ENCODE measurements at places on chromosomes 7 and 10. TPM values are rescaled to one million over a fixed set of nuclear protein-coding genes. Genes with fewer than 3 reads are reported as not detected.

DNA sequence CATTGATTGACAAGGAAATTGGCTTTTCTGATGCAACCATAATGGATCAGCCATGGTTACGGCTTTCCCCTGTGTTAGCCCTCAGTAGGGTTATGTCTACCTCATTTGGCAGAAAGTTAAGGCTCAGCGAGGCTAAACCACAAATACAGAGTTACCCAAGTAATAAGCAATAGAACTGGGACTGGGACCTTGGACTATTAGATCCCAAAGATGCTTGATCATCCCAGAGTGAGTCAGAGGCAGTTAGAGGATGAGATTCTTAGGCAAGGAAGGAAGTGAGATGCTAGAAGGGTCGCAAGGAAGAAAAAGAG lies 401.4 kb downstream of the TNS3 start:
- DNase-seq, result no peak

DNA sequence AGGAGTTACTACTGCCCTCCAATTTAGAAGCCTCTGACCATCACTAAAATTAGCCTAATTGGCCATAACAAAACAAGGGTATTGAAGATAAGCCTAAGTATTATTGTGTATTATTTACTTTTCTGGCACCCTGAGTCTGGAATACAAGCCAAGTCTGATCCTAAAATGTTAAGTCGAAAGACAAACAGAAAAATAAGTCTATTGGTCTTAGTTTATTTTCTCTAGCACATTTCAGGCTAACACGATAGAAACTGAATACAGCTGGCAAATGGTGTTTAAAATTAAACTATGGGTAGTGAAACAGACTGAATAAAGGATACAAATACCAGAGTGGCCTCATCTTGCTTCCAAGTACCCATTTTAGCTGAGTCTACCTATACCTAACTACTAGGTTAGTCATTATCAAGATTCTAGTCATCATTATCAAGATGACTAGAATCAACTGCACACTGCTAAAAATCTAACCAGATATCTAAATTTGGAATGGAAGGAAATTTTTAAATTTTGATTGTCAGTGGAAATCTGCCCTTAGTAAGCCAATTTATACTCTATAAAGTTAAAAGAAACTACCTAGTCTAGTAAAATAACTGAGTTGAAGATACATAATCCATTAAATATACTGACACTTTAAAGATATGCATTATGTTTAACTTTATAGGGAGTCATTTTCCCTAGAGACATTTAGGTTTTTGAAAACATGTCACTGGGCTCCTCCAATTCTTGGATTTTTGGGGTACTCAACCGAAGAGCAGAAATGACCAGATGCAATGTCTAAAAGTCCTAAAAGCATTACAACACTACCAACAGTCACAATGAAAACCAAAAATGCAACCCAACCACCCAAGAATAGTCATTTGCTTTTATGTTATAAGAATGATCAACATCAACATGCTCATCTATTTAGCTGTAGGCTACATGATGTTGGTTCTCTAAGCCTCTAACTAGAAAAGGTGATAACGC lies 80.9 kb downstream of the NT5C2 start:
- no peak for DNase-seq

GRCh38 chr10:90846746-90847145 lies 11.1 kb downstream of the HTR7 start:
- DNase-seq, result no peak

- DNase-seq, result peak; percentile 63
Measured at GRCh38 chr10:86366033-86366901, at the start of gene GRID1. Gene GRID1 (minus strand): TSS chr10:86366795.

The FGL2 gene
- 11.9 TPM for total RNA-seq

- no peak for DNase-seq
Measured at GRCh38 chr10:43121444-43121843, 16.8 kb upstream of the CSGALNACT2 start.

DNA sequence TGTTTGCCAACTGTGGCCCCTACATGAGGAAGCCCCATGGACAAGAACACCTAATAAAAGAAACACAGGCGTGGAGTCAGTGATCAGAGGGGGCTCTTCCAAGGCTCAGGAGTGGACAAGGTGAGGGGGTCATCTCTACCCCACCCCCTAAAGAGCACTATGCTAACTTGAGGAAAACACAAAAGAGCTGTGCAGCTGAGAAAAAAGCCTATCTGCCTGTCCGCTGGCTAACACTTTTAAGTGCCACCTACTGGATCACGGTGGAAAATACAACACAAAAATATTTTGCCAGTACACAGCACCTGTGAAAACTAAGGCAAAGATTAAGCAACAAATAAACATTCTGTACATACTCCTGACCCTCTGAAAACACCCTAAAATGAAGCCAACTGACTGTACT lies 53.1 kb upstream of the COBL start:
- DNase-seq, result no peak

DNA sequence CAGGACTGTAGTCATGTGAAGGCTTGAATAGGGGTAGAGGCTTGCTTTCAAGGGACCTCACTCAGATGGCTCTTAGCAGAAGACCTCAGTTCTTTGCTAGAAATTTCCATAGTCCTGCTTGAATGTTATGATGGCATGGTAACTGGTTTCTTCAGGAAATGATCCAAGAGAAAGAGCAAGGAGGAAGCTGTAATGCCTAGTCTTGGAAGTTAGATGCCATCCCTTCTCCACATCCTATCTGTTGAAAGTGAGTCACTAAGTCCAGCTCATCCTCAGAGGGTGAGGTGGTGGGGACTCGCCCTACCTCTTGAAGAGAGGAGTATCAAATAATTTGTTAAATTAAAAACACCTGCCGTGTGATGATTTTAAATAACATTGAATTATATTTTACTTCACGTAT lies 4.6 kb downstream of the MGAM start:
- DNase-seq, result no peak

DNA sequence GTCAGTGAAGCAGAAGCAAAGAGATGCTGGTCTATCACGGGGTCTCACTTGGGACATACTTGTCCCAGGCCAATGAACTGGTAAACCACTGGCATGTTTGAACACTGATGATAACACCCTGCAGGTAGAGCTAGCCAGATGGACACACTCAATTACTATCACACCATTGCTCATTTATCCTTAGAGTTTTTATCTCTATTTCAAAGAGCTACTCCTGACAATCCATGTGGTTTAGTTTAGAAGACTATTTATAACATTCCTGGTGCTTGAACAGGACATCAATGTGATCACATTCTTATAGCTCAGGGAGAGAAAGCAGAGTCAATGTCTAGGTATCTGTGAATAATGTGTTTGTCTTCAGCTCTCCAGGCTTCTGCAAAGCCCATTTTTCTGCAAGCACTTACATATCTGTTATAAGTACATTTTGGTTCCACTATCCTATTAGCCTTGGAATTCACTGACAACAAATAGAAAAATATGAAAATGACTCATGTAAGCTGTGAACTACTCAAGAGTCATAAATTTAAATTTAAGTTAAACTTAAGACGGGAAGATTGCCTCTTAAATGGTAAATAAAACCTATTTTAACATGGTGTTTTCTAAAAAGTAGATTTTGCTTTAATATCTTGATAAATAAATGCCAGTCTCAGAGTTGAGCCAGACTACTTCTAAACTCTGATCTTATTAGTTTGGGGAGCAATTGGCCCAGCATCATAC lies 106.7 kb upstream of the MBL2 start:
- no peak for DNase-seq

- no peak for DNase-seq
Measured at GRCh38 chr10:34745244-34745643, 69.9 kb downstream of the PARD3 start.

GRCh38 chr7:116561697-116562483 lies 37.1 kb downstream of the CAV1 start:
- no peak for DNase-seq

DNA sequence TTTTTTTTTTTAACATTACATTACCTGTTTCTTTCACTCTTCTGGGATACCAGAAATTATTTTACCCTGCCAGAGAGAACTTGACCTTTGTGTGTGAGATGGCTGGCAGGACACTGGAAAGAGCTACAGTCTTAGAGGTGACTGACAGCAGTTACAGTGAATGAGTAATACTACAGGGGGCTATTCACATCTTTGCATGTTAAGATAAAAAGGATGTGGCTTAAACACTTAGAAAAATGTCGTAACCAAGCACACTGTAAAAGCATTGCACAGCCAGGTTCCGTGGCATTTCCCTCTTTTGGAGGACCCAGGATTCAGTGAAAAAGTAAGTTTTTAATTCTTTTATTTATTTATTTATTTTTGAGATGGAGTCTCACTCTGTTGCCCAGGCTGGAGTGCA lies 18.8 kb upstream of the TBC1D12 start:
- DNase-seq, result no peak

The CPSF4 gene
- 19.8 TPM for total RNA-seq

The HOXA9 gene
- total RNA-seq, result not detected

- DNase-seq, result no peak
Measured at GRCh38 chr7:37686556-37687345, 3.2 kb downstream of the GPR141 start.

DNA sequence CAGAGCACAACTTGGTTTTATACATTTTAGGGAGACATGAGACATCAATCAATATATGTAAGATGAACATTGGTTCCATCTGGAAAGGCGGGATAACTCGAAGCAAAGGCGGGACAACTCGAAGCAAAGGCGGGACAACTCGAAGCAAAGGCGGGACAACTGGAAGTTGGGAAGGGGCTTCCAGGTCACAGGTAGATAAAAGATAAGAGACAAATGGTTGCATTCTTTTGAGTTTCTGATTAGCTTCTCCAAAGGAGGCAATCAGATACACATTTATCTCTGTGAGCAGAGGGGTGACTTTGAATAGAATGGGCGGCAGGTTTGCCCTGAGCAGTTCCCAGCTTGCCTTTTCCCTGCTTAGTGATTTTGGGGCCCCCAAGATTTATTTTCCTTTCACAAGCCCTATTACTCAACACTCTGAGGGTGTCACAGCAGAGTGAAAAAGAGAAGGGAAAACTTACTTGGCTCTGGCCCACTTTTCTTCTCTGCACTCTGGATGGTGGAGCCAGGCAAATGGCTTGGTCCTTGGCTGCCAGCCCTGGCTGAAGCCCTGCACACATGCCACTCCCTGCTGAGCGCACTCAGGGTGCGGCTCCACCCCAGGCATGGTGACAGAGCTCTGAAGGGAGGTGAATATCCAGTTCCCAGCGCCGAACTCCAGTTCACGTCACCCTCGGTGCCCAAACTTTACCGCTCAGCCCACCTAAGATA lies 46.7 kb downstream of the PARD3 start:
- peak; percentile 90 for DNase-seq

DNA sequence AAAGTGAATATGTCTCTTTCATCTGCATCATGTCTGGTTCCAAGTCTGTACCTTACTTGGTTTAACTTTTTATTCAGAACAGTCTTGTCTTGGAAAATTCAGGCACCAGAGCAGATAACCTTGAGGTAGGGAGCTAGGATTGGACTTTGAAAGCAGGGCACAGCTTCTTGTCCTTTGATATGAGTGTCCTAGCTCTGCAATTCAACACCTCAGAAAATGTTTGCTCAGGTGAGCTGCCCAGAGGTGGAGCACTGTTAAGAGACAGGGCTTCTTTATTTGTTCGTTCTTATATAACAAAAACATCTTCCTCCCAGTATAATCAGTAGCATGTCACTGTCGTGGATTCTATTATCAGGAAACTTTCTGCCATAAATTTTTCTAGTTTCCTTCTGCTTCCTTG lies 118.3 kb downstream of the LRRC4 start:
- no peak for DNase-seq

- no peak for DNase-seq
Measured at GRCh38 chr7:53609185-53609584, 573.8 kb downstream of the POM121L12 start.

GRCh38 chr10:101028446-101029337 lies 2.2 kb downstream of the PDZD7 start:
- peak; percentile 30 for DNase-seq

- DNase-seq, result peak; percentile 60
Measured at GRCh38 chr7:2606539-2606936, 25.2 kb upstream of the TTYH3 start.

The CYP2C18 gene
- not detected for total RNA-seq

DNA sequence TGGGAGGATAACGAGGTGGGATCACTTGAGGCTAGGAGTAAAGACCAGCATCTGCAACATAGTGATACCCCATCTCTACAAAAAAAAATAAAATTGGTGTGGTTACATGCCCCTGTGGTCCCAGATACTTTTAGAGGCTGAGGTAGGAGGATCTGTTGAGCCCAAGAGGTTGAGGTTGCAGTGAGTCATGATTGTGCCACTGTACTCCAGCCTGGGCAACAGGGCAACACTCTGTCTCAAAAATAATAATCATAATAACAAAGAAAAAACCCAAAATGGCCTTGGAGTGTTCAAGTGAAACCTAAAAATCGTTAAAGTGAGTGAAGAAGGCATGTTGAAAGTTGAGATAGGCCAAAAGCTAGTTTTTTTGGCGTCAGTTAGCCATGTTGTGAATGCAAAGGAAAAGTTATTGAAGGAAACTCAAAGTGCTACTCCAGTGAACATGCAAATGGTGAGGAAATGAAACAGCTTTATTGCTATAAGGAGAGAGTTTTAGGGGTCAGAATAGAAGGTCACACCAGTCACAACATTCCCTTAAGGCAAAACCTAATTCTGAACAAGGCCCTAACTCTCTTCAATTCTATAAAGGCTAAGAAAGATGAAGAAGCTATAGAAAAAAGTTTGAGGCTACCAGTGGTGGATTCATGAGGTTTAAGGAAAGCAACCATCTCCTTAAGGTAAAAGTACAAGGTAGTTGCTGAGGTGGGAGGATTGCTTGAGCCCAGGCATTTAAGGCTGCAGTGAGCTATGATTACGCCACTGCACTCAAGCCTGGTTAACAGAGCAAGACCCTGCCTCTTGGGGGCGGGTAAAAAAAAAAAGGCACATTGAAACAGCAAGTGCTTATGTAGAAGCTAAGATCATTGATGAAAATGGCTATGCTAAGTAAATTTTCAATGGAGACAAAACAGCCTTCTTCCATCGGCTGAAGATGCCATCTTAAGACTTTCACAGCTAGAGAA lies 45.4 kb upstream of the STOX1 start:
- no peak for DNase-seq

DNA sequence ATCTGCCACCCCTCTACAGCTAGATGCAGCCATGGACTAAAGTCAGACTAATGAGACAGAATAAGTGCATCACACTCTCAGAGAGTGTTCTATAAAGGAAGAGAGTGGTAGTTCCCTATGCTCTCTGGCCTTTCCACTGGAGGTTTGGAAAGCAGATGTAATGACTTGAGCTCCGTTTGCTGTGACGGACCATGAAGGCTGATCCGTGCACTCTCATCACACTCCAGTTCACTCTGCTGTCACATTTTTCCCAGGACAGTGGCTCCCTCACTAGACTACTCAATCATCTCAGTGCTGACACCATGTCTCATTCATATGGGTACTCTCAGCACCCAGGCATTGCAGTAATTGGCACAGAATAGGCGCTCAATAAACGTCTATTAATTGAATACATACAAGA lies 20.4 kb downstream of the TRDMT1 start:
- DNase-seq, result no peak

The IL15RA gene
- total RNA-seq, result 7.0 TPM

DNA sequence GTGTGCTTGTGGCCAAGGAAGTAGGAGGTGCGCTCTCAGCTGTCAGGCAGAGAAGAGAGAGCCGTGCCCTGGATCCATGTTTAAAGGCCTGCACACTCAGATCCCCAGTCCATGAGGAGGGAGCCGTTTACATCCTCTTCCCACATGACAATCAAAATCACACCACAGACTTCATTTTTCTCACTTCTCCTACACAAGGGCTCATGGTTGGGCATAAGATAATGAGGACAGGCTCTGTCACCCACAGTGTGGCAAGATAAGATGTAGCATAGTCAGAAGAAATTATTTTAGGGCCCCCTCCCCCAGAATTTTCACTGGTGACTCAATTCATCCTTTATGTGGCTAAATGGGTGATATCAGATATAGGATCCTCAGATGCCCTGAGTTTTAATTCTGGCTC lies 35.9 kb upstream of the INHBA start:
- no peak for DNase-seq

The SPDYE5 gene
- total RNA-seq, result not detected

All from left ventricle myocardium superior (tissue), 1 donor.